ENCODE measurements at places on chromosomes 4 and X. TPM values are rescaled to one million over a fixed set of nuclear protein-coding genes. Genes with fewer than 3 reads are reported as not detected.

DNA sequence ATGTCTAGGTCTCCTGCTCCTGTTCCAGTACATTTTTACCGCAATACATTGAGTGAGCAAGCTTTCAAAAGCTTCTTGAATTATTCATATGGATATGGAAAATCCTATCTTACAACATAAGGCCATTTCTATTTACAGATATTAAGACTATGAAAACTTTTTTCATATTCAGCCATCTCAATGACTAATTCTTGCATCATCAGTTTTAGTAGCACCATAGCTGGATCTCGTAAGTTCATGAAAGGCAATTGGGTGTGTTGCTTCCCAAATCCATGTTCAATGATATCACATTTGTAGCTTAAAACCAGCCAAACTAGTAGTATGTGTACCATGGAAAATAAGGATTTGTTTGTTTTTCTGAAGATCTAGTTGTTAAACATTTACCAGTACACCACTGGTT, 118.3 kb upstream of the GABRA2 start:
- H3K27ac ChIP-seq = peak overlapping the region; percentile 21
- H3K36me3 ChIP-seq = no peaks in the 10 kb centered on the region
- no peaks in the 10 kb centered on the region for H3K27me3 ChIP-seq
- DNase-seq = peak; percentile 61
- peaks cover 25% of the 10 kb centered on the region for H3K4me1 ChIP-seq

DNA sequence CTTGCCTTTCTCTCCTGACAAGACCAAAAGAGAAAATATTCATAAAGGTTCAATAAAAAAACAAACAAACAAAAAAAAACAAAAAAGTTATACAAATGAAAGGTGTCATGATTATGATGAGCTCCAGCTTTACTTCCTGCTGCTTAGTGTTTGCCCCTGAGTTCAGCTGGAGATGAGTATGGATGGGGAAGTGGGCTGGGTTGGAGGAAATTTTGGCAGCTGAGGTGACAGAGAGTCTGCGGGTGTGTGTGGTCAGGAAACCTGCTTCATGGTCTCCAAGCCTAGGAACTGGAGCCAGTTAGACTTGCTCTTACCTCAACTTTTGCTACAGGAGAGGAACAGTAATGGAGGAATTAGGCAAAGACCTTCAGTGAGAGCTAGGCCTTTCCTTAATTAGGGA, 4.3 kb upstream of the CYSLTR1 start:
- H3K27ac ChIP-seq = no peak overlapping the region
- no peaks in the 10 kb centered on the region for H3K36me3 ChIP-seq
- no peak overlapping the region for H3K4me3 ChIP-seq
- no peaks in the 10 kb centered on the region for H3K27me3 ChIP-seq

The CXCL5 gene
- 0.54 TPM for total RNA-seq

GRCh38 chrX:39484159-39485068, 613.3 kb downstream of the BCOR start:
- H3K27me3 ChIP-seq = peaks cover 90% of the 10 kb centered on the region
- H3K4me3 ChIP-seq = no peak overlapping the region
- no peak for DNase-seq
- H3K4me1 ChIP-seq = no peaks in the 10 kb centered on the region

- no peak overlapping the region for H3K27ac ChIP-seq
- H3K4me1 ChIP-seq = no peaks in the 10 kb centered on the region
- no peaks in the 10 kb centered on the region for H3K36me3 ChIP-seq
- H3K27me3 ChIP-seq = no peaks in the 10 kb centered on the region
- no peak for DNase-seq
- H3K4me3 ChIP-seq = no peak overlapping the region
Observed at GRCh38 chr4:109872065-109872464, 24.2 kb downstream of the LRIT3 start.
